HCT116 (cell line): ENCODE measurements at places on chromosomes 6 and 20.

DNA sequence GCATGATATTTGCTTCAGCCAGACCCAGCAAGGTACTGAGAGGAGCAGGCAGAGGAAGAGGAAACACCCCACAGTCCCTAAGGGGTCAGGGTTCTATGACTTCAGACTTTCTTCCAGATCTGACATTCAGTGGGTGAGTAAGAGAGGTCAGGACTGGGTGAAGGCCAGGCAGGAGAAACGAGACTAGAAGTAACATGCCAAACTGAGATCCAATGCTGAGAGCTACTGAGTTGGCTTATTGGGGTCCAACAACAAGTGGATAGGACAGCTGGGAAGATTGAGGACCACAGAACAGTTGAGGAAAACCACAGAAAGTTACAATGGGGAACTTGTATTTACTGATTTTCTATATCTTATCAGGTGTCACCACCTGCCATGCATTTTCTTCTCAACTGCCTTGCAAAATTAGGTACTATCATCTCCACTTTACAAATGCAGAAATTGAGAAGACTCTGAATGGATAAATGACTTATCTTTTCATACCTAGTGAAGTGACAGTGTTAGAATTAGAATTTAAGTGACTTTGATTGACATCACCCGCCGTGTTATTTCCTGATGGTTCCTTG lies 43.8 kb upstream of the HIVEP1 start:
- DNase-seq = no peak

DNA sequence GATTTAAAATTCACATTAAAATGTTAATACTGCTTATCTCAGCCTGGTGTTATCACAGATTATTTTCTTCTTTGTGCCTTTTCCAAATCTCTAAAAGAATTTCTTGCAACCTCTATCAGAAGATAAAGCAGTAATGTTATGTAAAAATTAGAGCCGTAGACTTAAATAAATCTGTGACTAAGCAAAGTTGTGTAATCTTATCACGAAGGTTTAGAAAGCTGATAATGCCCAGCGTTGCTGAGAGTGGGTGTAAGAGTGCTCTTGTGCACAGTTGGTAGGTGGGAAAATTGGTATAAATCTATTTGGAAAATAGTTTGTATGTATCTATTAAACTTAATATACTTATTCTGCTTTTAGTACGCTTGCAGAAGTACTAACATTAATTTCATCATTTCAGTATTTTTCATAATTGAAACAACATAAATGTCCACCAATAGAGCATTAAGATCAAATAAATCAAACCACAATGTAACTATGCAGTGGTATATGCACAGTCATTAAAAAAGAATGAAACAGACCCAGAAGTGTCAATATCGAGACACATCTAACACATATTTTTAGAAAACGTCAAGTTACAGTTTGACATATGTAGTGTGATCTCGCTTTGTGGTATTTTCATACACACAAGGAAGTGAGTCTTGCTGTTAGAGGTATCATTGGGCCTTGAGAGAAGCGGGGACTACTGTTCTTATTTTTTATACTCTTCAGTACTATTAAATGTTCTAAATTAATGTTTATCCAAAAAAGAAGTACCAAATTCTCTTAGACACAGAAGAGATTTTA lies 54.4 kb upstream of the PBOV1 start:
- DNase-seq = no peak

DNA sequence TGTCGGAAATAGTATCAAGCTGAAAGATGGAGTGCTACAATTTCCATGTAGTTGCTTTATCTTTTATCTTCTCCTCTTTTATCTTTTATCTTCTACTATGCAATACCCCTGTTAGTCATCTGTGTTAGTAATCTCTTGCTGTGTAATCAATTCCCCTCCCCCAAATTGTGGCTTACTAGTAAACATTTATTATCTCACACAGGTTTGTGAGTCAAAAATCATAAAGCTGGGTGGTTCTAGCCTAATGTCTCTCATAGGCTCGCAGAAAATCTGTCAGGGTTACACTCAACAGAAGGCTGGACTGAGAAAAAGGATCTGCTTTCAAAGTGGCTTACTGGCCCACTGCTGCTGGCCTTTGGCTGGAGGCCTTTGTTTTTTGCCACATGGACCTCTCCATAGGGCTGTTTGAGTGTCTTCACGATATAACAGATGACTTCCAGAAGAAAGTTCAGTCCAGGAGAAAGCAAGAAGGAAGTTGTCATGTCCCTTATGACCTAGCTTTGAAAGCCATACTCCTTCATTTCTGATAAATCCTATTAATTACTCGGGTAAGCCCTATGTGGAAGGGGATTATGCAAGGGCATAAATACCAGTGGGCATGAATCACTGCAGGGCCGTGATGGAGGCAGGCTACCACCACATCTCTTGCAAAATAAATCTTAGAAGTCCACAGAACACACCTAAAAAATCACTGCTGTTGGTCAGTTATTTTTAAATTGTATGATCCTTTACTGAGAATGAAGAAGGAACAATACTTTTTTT lies 24.5 kb upstream of the PTCHD4 start:
- DNase-seq = no peak

- DNase-seq = no peak
Observed at GRCh38 chr20:20235681-20236080, 132.2 kb upstream of the INSM1 start.

DNA sequence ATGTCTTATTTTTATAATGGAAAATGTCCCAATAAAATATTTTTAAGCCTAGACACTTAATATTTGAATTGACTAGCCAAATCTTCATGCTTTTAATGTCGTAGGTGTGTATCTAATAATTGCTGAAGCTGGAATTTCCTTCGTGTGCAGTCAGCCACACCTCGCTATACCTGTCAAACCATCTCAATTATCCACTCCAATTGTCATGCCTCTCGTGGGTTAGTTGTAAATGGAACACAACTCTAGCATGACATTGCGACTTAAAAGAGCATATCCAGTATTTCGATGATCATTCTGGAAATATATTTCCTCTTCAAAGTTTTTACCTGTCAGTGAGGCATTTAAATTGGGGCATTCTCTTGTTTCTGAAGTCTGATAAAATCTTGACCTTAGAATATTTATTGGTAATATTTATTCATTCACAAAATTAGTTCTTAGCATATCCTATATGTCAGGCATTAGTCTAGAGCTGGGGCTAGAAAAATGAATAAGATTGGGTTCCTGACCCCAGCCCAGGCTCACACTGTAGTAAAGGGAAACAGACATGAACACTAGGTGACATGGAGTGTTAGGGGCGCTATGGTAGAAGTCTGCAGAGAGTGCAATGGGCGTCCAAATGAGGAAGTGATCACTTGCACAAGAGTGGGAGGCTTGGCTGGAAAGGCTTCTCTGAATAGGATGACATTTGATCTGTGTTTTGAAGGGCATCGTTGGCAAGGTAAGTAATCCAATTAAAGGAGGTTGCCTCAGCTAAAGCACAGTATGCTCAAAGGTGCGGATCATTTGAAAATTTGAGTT lies 11.0 kb upstream of the CFAP206 start:
- DNase-seq = no peak

GRCh38 chr20:46967646-46968045 lies 73.0 kb downstream of the EYA2 start:
- no peak for DNase-seq

DNA sequence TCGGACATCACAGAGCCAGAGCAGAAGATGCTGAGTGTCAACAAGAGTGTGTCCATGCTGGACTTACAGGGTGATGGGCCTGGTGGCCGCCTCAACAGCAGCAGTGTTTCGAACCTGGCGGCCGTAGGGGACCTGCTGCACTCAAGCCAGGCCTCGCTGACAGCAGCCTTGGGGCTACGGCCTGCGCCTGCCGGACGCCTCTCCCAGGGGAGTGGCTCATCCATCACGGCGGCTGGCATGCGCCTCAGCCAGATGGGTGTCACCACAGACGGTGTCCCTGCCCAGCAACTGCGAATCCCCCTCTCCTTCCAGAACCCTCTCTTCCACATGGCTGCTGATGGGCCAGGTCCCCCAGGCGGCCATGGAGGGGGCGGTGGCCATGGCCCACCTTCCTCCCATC lies 11.4 kb upstream of the ZBTB9 start:
- DNase-seq = no peak
